Stimulated activated CD8-positive, alpha-beta memory T cell treated with anti-CD3 and anti-CD28 coated beads, Interleukin-4, amount 100 ng/mL, for 48 hours (primary cell): ENCODE measurements at places on chromosomes 16 and 17.

GRCh38 chr16:84532291-84532724, 27.8 kb upstream of the MEAK7 start:
- no peak for DNase-seq

DNA sequence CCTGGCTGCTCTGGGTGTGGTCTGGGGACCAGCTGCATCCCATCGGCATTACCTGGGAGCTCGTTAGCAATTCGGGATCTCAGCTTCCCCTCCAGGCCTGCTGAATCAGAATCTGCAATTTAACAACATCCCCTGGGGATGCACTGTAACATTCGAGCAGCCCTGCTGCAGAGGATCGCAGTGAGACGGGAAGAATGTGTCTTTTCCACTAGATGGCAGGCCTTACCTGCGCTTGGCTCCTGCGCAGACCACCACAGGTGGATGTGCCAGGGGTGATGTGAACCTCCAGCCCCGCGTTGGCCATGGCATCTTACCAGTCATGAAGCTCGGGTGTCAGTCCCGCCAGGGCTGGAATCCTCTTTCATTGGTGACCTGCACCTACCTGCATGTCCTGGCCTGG, 209.9 kb downstream of the PRKCB start:
- no peak for DNase-seq

DNA sequence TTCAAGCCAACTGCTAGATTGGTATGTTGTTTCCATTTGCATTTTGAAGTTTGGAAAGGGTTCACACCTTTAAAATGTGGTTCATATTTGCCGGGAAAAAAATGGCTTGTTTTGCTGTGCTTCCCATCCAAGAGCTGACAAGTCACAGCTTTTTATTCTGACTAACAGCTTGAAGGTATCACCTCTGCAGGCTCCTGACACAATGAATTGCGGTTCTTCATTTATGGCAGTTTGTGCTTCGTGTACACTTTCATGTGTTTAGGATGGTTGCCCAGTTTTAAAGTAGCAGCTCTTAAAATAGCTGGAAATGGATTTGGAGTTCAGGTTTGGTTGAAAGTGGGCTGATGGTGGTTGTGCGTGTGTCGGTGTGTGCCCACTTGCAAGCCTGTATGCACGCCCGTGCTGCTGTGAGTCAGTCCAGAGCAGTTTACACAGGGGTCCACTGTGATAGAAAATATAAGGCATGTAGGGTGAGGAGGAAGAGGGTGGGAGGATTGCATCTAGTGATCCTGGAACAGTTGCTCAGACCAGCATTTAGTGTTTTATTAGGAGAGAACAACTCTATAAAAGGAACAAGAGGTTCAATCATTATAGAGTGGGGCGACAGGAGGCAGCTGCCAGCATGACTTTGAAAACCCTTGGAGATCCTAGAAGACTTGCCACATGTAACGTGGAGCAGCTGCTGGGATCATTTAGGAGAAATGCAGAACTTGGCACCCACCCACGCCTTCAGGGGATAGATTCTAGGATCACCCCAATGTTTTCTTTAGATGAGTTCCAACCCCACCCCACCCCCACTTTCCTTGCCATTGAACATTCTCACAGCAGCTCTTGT, 108.0 kb upstream of the TBX2 start:
- no peak for DNase-seq

DNA sequence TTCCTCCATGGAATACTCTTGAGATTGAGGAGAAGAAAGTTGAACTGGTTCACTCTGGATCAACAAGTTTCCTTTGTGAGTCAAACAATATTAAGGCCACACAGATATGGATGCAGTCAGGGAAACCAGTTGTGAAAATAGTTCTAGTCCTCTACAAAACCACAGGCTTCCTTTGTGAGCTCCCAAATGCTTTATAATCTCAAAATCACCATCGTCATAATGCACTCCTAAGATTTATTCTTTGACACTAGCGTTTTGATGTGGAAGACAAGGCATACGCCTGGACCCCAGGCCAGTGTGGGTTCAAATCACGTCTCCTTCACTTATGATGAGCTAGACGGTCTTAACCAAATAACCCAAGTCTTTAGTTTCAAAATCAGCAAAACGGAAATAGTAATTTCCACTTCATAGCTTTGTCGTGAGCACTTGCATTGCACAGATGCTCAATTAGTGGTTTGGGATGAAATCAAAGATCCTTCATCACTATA, 142.6 kb downstream of the STX8 start:
- DNase-seq, result no peak

GRCh38 chr17:7347630-7348477, 4.1 kb upstream of the KCTD11 start:
- no peak for DNase-seq

- no peak for DNase-seq
Observed at GRCh38 chr16:88316151-88316550, 66.6 kb upstream of the ZNF469 start.

DNA sequence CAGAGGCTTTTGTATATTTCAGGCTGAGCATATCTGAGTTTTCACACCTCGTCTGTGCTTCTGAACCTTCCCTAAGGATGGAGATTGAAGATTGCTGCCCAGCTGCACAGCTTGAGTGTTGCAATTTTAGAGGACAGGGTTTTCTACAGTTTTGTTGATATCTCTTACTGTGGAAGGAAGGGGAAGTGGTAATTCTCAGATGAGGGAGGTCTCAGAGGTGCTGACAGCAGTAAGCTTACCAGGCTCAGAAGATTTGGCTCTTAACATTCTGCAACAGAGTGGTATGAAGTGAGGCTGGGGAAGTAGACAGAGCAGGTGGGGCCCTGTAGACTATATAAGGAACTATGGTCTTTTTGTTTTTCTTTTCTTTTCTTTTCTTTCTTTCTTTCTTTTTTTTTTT, 45.8 kb upstream of the ARHGAP17 start:
- no peak for DNase-seq

DNA sequence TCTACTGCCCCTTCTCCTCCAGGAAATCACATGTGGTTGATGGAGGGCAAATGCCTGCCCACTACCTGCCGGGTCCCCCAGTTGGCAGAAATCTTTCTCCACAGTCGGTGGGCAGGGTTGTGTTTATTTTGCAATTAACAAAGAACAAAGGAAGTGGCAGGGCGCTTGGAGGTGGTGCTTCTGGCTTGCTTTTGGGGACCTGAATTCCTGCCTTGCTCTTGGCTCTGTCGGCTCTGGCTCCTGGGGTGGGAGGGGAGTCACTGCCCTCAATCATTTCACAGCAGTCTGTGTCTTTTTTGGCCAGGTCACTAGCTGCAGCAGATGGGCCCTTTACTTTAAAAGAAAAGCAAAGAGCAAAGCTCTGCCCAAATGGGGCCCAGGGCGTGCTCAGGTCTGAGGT, 69.2 kb downstream of the C16orf78 start:
- no peak for DNase-seq

GRCh38 chr16:49337814-49338350, 35.7 kb upstream of the C16orf78 start:
- DNase-seq, result no peak

GRCh38 chr16:78075800-78076199, 23.7 kb upstream of the WWOX start:
- no peak for DNase-seq

- DNase-seq, result no peak
Observed at GRCh38 chr17:78163881-78164747, 4.3 kb upstream of the SYNGR2 start.

DNA sequence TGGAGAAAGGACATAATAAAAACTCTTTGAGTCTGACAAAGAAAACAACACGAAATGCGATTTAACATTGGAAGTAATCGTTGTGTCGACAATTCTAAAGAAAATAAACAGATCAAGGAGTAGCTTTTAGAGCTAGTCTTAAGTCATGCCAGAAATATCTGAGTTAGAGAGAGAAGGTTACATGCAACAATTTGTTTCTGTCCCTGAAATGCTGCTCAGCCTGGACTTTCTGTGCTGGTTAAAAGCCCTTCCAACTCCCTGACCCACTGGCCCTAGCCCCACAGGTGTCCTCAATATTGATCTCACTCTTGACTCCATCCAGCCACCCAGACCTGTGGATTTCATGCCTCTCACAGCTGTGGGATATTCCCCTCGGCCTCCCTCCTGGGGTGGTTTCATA, 33.2 kb upstream of the TEX2 start:
- DNase-seq, result no peak

DNA sequence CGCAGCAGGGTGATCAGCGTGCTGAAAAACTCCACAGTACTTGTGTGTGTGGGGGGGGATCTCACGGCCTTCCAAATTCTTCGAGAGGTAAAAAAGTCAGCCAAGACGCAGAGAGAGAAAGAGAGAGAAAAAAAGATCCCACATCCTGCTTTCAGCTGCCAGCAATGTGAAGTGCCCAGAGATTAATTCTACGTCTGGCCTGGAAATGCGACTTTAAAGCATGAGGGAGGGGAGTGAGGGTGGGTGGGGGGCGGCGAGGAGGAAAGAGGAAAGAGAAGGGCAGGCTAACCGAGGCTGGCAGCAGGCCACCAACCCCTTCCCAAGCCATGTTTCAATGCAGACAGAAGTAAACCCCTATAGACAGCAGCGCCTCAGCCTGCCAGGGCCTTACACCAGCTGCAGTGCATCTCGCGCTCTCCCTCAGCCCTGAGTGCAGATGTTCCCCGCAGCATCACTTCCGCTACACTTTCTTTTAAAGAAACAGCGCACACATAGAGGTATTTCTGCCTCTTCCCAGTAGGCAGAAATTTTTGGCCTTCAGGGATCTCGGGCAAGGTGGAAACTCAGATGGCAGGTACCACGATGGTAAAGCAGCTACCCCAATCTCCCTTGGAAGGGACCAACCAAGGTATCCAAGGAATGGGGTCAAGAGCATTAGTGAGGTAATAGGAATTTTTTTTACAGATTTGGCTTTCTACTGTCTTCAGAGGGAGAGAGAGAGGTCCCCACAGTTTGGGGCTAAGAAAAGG, 87.8 kb downstream of the SMG6 start:
- DNase-seq, result peak; percentile 74

GRCh38 chr17:70329721-70330120, 160.4 kb downstream of the KCNJ2 start:
- no peak for DNase-seq

- no peak for DNase-seq
Observed at GRCh38 chr17:54426296-54426886, 474.3 kb upstream of the TOM1L1 start.

DNA sequence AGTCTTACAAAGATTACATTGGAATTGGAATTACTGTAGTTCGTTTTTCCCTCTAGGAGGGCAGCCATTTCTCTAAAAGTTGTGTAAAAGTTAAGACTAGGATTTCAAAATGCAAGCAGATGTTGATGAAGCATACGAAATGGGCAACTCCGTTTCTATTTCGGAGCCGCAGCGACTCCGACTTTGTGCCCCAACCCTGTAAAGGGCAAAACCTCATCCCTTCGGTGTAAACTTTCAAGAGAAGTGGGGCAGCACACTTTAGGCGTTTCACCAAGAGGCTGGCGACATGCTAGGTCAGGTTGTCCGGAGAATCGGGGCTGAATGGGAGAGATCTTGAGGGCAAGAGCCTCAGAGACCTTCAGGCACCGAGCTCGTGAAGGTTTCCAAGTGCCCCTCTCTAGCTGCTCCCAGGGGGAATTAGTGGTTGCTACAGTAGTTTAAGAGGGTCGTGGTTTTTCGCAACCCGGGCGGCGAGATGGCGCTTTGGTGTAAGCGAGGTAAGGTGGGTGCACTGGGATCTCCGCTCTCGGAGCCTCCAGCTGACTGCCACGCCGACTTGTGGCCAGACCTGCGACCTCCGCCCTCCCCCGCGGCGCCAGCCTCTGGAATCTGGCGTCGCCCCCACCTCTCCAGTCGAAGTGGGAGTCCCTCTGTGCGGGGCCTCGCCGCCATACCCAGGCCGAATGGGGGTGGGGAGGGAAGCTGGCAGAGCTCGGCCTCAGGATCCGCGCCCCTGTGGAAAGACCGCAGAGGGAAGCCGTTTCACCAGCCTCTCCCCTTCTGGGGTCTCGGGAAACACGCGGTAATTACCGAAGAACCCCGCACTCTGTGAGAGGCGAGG, 1.0 kb upstream of the HEXIM2 start:
- DNase-seq, result peak; percentile 71

GRCh38 chr17:73465953-73466230, 154.1 kb upstream of the CDC42EP4 start:
- no peak for DNase-seq

- no peak for DNase-seq
Observed at GRCh38 chr17:2749058-2749783, at the start of gene CCDC92B. Gene CCDC92B (minus strand): TSS chr17:2749652. CDS start chr17:2735145, 14,507 bp downstream.

DNA sequence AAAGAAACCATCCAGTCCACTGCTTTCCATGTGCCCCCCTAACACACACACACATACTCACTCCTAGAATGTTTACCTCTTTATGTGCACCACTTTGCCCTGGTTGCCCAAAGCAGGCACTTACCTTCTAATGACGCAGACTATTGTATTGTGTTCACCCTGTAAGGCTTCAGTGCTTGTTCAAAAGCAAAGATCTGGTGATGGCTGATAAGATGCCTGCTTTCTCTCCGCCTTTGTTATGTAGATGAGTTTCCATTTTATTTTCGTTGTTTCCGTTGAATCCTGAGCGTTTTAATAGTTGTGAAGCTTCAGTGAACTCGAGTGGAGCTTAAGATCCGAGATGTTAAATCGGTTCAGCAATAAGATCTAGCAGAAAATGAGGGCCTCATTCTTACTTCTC, 452.7 kb downstream of the TMEM114 start:
- no peak for DNase-seq

DNA sequence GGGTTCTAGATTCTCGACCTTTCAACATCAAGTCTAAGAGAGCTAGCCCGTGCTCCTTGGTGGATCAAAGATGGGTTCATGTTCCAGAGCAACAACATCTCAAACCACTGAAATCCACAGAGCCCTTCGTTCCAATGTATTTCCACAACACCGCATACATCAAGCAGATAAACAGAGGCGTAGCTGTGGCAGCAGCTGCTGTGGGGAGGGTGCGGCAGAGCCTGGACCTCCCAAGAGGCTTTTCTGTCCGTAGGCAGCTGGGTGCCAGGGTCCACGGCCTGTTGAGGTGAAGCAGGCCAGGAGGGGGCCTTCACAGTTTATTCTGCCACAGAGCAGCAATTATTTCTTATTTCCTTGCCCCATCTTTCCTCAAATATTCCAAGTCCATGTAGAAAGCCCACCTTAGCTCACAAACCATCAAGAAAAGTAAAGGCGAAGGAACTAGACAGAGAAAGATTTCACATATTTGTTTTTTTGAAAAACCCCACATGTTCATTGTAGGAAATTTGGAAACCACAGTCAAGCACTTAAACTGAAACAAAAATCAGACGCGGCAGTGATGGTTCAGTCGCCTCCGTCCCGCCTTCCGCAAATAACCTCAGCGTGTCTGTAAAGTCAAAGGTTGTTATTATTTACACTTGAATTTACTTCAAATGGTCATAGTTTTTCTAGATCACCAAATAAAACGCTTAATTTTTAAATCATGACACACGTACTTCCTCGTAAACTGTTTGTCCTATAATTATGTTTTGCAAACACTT, 144.6 kb upstream of the FOXF1 start:
- no peak for DNase-seq

DNA sequence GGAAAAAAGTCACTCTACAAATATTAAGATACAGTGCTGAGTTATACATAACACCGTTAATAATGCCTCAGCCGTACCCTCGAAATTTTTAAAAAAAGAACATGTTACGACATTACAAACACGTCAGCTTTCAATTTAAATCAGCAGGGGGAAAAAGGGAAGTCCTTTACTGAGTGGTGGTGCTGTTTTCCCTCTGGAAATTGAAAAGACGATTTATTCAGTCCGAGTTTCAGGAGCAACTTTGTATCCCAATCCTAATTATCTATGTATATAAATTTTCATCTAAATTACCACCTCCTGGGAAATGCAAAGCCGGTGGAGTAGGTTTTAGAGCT, 1.3 kb downstream of the NETO2 start:
- no peak for DNase-seq
